Liver (tissue), 10 donors: ENCODE measurements at places on chromosomes 3 and 15. TPM values are rescaled to one million over a fixed set of nuclear protein-coding genes. Genes with fewer than 3 reads are reported as not detected.

TUSC7 gene
- total RNA-seq = not detected

VEPH1 gene
- total RNA-seq = 0.65 TPM

IVD gene
- 95.7 TPM for total RNA-seq

ZNF860 gene
- total RNA-seq = 0.17 TPM

VIPR1 gene
- 41.8 TPM for total RNA-seq

JMJD7 gene
- 0.75 TPM for total RNA-seq

APOD gene
- total RNA-seq = not detected

TOP2B gene
- 52.9 TPM for total RNA-seq

TMEM207 gene
- total RNA-seq = not detected

PRSS50 gene
- total RNA-seq = 0.25 TPM

EFHB gene
- 0.37 TPM for total RNA-seq

PLCH1 gene
- total RNA-seq = 0.33 TPM
